Fibroblast of upper back skin (primary cell): ENCODE measurements at places on chromosomes 5 and 9.

DNA sequence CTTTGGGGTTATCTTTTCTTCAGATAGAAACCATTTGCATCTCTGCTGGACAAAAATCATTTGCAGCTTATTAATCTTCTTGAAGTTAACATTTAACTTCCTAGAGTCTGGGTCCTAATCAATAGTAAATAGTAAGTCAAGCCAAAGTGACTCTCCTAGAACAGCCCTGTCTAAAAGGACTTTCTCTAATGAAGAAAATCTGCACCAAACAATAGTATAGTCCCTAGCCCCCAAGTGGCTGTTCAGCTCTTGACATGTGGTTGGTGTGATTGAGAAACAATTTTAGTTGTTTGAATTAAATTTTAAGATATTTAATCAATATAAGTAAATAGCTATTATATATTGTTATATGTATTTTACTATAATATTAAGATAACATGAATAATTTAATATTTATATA is 64.6 kb upstream of the SHB start:
- no peak for DNase-seq

DNA sequence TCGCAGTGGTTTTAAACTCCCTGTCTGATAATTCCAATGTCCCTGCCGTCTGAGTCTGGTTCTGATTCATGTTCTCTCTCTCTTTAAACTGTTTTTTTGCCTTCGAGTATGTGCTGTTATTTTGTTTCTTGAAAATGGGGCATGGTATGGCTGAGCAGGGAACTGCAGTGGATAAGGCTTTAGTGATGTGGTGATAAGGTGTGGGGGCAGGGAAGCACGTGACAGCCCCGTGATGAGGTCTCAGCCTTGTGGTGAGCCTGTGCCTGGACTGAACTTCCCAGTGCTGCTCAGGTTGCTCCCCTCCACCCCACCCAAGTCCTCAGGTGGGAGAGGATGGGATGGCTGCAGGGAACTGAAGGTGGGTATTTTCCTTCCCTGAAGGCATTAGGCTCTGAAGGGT is 5.5 kb upstream of the ZNF354B start:
- DNase-seq, result no peak

DNA sequence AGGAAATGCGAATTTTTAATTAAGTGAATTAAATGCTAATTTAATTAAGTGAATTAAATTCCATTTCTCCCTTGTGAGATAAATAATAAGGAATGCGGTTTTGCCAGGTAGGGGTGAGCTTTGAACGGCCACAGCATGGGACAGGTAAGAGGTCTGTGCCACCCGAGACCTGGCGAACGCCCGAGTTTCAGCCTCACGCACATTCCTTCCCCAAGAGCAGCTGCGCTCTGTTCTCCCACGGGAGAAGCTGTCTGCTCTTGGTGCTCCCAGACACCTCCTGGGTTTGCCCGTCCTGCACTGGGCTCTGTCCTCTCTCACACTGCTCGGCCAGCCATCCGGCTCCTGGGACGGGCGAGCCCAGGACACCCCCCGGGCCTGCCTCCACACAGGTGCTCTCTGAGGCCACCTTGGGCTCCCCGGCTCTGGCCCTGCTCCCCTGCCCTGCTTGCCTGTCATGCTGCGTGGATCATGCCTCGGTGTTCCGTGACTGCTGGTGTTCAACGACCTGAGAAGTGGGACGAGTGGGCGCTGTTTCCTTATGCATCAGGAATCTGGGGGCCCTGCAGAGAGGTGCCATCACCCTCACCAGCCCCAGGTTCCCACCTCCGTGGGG is 13.7 kb upstream of the CAMSAP1 start:
- DNase-seq, result no peak

GRCh38 chr5:33892620-33893137 is 889 bp upstream of the ADAMTS12 start:
- peak; percentile 99 for DNase-seq

- DNase-seq, result no peak
Measured at GRCh38 chr5:59246882-59247281, 646.6 kb downstream of the PDE4D start.

- DNase-seq, result no peak
Measured at GRCh38 chr9:69463497-69464068, 138.6 kb downstream of the ENTREP1 start.

- no peak for DNase-seq
Measured at GRCh38 chr9:6072865-6073264, 57.4 kb upstream of the RANBP6 start.

- DNase-seq, result peak; percentile 87
Measured at GRCh38 chr9:13395156-13395555, 115.7 kb upstream of the MPDZ start.

DNA sequence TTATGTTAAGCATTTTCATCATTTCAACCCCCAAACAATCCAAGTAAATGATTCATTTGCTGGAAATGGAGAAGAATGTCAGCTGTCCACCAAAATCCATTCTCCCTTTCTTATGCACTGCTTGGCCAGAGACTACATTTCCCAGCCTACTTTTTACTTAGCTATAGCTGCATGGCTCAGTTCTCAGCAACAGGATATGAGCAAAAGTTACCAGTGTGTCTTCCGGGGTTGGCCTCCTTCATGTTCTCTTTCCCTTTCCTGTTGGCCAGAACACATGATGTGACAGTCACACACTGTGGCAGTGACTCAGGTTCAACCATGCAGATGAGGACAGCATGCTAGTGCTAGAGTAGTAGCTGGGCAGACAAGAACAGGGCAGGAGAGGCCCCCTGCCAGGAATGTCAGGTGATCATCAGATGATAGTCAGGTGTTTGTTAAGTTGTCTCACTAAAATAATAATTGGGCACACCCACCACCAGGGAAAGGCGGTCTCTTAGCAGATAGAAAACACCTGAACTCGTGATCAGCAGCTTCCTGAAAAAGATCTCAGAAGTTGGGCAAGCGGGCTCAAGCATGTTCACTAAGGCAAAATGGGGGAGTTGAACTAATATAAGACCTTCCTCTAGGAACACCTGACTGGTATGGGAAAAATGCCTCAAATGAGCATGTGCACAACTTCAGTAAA is 12.2 kb downstream of the GPR150 start:
- peak; percentile 65 for DNase-seq

- no peak for DNase-seq
Measured at GRCh38 chr9:69198521-69199220, 24.6 kb downstream of the TJP2 start.

DNA sequence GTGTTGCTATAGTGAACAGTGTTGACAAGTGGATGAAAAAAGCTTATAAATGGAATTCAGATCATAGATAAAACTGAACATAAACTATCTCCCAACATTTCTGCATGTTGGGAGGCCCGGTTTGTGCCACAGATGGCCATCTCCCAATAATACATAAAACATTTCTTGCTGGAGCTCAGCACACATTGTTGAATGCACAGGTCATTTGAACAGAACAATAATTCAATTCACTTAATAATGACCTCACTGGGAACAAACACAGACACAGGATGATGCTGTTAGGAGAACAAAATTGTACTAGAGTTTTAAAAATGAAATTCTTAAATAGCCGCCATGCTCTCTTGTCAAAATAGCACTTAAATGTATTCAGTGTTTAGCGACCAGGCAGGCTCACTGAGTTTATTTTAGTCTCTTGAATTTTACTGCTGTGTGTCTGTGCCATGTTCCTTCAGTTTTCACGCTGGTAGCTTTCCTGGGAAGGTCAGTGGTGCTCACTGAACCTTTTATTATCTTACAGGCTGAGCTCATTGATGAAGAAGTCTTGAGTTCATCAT is 85.0 kb upstream of the SSBP2 start:
- DNase-seq, result peak; percentile 52

GRCh38 chr9:108786901-108787689 is 68.7 kb downstream of the ACTL7B start:
- peak; percentile 80 for DNase-seq

DNA sequence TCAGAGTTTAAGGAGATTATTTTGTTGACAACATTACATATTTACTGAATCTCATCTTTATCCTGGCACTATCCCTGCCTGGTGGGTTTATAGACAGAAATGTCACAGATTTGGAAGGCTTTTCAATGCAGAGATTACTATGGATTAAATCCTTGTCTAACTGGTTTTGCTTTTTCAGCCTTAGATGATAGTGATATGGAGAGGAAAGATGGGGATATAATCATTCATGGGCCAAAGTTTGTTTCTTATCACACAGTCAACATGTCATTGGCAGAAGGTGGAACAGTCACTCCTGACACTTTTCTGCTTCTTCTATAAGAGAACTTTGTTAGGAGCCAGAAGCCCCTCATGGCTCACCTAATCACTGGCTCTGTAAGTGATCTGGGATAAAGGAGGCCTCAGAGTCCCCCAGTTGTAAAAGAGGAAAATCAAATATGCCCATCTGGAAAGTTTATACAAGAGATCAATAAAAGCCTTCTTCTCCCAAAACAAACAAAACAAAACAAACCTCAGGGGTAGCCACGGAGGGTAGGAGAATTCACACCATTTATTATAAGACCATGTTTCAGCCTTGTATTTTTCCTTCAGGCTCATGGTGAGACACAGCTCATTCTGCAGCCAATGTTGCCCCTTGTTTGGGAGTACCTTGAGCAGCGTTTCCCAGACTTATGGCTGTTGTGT is 101.2 kb downstream of the PCSK1 start:
- DNase-seq, result no peak

DNA sequence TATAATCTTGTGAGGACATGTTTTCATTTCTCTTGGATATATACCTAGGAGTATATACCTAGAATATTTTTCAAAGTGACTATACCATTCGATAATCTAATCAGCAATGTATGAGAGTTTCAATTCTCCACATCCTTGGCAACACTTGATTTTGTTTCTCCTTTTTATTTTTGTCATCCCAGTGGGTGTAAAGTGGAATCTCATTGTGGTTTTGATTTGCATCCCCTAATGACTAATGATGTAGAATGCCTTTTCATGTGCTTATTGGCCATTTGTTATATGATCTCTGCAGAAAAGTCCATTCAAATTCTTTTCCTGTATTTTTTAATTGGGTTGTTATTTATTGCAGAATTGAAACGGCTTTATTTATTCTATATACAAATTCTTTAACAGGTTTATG is 15.2 kb downstream of the ZCCHC9 start:
- no peak for DNase-seq

DNA sequence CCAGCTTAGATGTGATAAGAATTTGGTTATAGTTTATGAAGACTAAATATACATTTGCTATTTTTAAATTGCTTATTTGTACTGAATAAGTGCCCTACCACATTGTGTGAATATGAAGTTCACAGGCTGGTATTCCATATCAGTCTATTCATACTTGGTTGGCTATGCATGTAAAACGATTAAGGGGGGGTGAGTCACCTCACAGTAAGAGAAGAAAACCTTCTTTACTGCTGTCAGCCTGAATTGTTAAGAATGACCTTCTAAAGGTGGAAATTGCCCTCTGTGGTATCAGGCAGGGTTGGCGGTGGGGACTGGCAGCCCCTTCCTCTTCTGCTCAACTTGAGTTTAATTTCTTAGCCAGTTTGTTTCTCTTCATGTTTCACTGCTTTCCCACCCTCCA is 127.0 kb upstream of the RPS23 start:
- DNase-seq, result peak; percentile 83

GRCh38 chr9:115799734-115800133 is 353.9 kb upstream of the PAPPA start:
- no peak for DNase-seq

DNA sequence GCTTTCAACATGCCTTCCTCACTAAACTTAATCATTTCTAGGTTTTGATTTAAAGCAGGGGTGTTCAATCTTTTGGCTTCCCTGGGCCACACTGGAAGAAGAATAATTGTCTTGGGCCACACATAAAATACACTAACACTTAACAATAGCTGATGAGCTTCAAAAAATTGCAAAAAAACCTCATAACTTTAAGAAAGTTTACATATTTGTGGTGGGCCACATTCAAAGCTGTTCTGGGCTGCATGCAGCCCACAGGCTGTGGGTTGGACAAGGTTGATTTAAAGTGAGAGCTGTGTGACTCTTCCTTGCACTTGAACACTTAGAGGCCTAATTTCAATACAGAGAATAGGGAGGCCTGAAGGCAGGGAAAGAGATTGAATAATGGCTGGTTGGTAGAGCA is 598.3 kb downstream of the EFNA5 start:
- peak; percentile 64 for DNase-seq

GRCh38 chr5:151630088-151630487 is 39.0 kb upstream of the FAT2 start:
- no peak for DNase-seq

- no peak for DNase-seq
Measured at GRCh38 chr9:69812068-69813000, 8.3 kb upstream of the CFAP95 start.

- no peak for DNase-seq
Measured at GRCh38 chr9:101711330-101711941, 27.0 kb downstream of the GRIN3A start.

DNA sequence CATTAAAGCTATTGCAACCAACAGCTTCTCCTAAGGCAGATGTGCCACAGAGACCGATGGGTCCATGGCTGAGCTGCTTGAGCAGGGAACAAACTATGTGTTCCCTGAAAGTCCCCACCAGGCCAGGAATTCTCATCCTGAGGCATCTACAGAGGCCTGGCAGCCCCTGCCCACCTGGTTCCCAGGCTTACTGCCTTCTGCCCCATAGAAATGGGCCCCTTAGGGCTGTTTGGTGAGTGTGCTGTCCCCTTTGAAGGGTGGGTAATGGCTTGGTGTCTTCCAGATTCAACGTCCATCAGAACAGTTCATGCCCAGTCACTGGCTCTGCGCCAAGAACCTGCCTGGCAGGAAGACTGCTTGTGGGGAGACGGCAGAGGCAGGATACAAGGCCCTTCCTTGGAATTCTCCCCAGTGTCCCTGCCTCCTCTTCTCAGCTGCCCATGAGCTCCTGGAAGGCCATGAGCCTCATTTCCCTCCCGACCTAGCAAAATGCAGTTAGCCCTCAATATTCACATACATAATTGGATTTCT is 3.8 kb upstream of the COL27A1 start:
- no peak for DNase-seq

- no peak for DNase-seq
Measured at GRCh38 chr5:35483780-35484179, 133.9 kb upstream of the SPEF2 start.

DNA sequence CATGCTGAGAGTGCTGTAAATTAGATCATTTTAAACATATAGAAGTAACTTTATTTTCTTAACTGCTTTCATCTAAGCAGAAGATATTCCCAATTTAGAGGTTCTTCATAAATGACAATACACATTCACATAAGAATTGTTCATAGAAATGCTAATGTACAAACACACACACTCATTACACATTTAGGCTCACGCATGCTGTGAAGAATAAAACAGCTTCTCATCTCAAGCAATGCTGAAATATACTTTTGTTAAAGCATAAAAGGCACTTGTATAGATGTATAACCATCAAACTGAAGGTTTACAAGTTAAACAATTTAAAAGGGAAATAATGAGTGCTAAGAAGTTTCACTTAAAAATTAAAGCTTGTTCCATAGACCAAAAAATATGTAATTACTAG is 18.1 kb upstream of the FTMT start:
- DNase-seq, result no peak

GRCh38 chr9:16579872-16580432 is 290.5 kb downstream of the BNC2 start:
- no peak for DNase-seq

- peak; percentile 23 for DNase-seq
Measured at GRCh38 chr9:85262333-85262732, 479.4 kb downstream of the AGTPBP1 start.
